Left forelimb (tissue), 1 donor: ENCODE measurements at places on chromosomes 7 and 10.

DNA sequence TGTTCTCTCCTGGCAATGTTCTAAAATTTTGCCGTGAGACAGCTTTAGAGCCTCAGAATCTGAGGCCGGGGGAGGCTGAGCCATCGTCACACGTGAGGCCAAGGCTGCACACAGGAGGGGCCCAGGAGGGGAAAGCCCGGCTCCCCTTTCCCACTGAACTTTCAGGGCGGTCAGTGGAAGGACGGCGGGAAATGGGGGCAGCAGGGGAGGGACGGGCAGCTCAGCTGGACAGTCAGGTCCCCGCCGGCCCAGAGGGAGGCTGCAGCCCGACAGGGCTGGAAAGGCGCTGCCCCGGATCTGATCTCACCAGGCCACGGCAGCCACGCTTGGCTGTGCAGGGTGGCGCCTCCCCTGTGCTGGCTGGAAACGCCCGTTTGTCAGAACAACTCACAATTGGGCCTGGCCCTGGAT, 43.3 kb upstream of the ADGRA1 start:
- no peak for DNase-seq

- no peak for DNase-seq
Measured at GRCh38 chr10:11685787-11686218, 56.4 kb upstream of the ECHDC3 start.

DNA sequence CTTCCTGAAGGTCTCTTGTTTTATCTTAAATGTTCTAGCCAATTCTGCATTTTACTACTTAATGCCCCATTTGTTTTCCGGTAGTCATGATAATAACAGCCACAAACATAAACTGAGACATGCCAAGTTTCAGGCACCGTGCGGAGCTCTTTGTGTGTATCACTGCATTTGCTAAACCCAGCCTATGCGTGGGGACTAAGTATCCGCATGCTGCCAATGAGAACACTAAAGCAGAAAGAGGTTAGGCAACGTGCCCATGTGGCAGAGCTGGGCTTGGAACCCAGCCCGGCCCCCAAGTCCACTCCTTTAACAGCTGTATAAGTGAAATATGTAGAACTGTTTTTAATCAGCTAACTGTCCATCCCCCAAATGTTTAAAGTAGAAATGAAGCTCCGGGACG, 54.1 kb downstream of the SLIT1 start:
- no peak for DNase-seq

- DNase-seq = no peak
Measured at GRCh38 chr7:130891254-130892094, 157.5 kb upstream of the KLF14 start.

DNA sequence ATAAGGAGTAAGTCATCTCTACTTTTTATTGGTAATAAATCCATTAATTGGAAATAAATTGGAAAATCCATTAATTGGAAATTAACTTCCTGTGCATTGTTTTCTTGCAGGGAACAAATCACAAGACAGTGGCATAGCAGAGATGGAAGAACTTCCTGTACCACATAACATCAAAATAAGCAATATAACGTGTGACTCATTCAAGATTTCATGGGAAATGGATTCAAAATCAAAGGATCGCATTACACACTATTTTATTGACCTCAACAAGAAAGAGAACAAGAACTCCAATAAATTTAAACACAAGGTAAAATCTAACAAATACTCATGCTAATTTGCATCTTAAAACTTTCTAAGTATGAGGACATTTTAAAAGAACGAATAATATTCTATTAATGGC, 57.8 kb downstream of the PHYHIPL start:
- DNase-seq = no peak

DNA sequence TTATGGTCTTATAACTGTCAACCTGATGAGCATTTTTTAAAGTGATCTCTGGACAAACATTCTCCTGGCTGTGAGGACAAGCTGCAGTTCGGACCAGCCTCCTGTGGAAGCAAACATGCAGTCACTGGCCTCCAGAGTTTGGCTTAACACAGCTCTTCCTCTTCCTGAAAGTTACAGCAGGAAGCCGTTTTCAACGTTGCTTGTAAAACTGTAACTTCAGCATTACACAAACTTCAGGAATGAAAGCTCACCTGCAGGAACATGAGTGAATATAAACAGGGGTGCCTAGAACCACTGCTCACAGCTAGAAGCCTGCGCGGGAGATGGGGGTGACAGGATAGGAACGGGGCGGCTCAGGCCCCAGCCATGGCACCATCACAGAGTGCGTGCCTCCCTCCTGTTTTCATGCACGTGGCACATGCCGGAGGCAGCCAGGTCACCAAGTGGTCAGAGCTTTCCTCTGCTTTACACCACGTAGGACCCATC, 292.9 kb upstream of the PITRM1 start:
- DNase-seq = no peak

- no peak for DNase-seq
Measured at GRCh38 chr10:51176976-51177695, 102.8 kb downstream of the PRKG1 start.

DNA sequence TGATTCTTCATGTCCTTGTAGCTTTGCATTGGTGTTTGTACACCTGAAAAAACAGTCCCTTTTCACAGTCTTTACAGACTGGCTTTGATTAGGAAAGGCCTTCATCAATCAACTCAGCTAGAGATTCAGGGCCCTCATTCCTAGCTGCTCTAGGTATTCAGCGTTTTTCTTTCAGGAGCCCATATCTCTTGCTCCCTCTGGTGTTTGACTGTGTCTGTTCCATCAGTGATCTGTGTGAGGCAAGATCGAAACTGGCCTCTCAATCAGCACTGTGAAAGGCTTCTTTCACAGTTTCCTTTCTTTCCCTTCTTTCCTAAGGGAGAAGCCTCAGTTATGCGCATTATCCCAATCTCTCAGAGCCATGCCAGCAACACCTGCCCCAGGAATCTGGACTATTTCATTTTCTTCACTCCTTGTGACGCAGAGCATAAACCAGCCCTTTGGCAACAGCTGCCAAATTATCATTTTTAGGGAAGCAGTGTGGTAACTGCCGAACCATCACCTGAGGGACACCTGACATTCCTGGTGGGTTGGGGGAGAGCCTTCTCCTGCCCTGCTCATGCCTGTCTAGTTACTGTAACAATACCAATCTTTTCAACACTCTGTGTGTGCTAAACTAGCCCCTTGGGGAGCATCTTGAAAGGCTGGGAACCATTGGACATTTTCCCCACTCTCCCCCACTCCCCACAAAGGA, 75.7 kb upstream of the CCDC71L start:
- no peak for DNase-seq

- DNase-seq = no peak
Measured at GRCh38 chr7:33079763-33080690, 17.5 kb upstream of the NT5C3A start.

GRCh38 chr10:84012831-84013458, 126.4 kb upstream of the GHITM start:
- no peak for DNase-seq

- DNase-seq = no peak
Measured at GRCh38 chr7:134632052-134632451, 14.6 kb upstream of the BPGM start.

- DNase-seq = no peak
Measured at GRCh38 chr7:92615861-92616260, 25.7 kb upstream of the FAM133B start.

- no peak for DNase-seq
Measured at GRCh38 chr7:147885869-147886268, 704.7 kb upstream of the C7orf33 start.

- no peak for DNase-seq
Measured at GRCh38 chr10:18665815-18666558, 6.8 kb downstream of the ARL5B start.

DNA sequence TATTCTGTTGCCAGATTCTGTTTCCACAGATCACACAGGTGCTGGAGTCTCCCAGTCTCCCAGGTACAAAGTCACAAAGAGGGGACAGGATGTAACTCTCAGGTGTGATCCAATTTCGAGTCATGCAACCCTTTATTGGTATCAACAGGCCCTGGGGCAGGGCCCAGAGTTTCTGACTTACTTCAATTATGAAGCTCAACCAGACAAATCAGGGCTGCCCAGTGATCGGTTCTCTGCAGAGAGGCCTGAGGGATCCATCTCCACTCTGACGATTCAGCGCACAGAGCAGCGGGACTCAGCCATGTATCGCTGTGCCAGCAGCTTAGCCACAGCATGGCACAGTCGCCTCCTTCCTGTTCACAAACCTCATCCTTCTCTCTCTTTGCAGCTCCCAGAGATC, 237.5 kb upstream of the PRSS1 start:
- DNase-seq = no peak

- no peak for DNase-seq
Measured at GRCh38 chr7:137579913-137580640, 236.5 kb upstream of the PTN start.

DNA sequence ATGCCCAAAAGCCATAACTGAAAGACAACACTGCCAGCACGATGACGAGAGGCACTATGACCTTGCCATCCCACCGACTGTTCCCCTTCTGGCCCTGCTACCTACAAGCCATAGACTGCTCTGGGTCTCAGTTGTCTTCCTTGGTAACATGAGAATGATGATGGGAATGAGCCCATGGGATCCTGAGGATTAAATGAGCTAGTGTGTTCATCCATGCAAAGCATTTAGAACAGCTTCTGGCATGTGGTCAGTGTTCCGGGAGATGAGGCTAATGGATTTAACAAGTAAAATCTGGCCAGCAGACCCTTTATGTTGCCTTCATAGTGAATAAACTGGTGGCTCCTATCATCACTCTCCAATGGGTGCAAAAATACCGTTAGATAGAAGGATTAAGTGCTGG, 62.4 kb upstream of the WDR11 start:
- DNase-seq = no peak

GRCh38 chr10:94062611-94063010, 68.9 kb downstream of the PLCE1 start:
- no peak for DNase-seq

DNA sequence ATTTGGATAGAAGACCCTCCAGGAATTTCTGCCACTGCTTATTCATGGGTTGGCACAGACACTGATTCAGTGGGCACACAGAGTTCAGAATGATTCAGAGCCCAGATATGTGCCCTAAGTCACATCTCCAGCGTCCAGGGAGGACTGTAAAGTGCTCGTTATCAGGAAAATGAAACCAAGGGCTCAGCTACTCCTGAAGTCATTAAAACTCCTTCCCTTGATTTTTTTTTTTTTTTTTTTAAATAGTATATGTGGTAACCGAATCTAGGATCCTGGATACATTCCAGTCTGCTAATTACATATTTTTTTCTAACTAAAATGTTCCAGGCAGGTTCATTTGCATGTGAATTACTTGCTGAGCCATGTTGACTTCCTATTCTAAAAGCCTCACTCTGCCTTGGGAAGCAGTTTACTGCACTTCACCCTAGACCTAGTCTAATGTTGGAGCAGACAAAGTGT, 34.7 kb downstream of the MET start:
- DNase-seq = no peak

GRCh38 chr10:133315847-133316246, 7.1 kb downstream of the ZNF511 start:
- no peak for DNase-seq

- DNase-seq = no peak
Measured at GRCh38 chr7:66082886-66083415, 7.3 kb downstream of the ASL start.
